Tibial nerve (tissue), 4 donors: ENCODE measurements at places on chromosomes 4 and X. TPM values are rescaled to one million over a fixed set of nuclear protein-coding genes. Genes with fewer than 3 reads are reported as not detected.

DNA sequence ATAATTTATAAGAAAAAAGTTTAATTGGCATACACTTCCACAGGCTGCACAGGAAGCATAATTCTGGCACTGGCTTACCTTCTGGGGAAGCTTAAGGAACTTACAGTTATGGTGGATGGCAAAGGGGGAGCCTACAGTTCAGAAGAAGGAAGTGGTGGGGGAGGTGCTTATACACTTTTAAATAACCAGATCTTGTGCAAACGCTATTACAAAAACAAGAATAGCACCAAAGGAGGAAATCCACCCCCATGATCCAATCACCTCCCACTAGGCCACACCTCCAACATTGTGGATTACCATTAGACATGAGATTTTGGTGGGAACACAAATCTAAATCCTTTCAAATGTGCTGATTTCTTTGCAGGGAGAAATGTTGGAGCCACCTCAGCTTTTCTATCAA is 287.7 kb downstream of the CPXCR1 start:
- no peak for DNase-seq

DNA sequence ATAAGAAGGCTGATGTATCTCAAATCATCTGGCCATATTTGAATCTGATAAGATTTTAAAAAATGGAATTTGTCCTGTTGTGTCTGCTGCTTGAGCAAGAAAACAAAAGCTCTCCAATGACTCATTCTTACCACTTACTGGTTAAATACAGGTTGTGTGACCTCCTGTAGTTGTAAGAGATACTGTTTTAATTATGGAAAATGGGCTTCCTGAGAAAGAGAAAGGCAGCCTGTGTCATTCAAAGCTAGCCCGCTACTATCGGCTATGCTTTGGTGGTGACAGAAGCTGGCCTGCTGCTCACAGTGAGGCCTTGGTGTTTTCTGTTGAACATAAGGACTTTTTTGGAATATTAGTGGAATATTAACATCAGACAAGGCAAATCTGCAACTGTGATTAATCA is 1722.1 kb upstream of the PCDH10 start:
- DNase-seq, result no peak

GRCh38 chr4:165783626-165784025 is 89.4 kb upstream of the TLL1 start:
- no peak for DNase-seq

GRCh38 chr4:72954811-72955210 is 114.7 kb downstream of the COX18 start:
- DNase-seq, result no peak

- no peak for DNase-seq
Measured at GRCh38 chrX:107686792-107687191, 58.5 kb downstream of the PRPS1 start.

DNA sequence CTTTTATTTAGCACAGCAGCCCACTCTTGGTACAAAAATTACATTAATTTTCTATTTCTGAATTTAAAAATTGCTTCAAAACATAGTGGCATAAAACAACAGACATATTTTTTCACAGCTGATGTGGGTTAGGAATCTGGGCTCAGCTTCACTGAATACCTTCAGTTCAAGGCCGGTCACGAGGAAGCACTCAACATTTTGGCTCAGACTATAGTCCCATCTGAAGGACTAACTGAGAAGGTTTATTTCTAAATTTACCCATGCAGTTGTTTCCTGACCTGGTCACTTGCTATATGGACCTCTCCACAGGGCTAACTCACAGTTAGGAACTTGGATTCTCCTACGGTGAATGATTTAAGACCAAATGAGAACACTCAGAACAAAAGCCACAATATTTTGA is 1230.2 kb upstream of the ADGRL3 start:
- DNase-seq, result no peak

GRCh38 chr4:56972389-56972788 is 5.0 kb downstream of the NOA1 start:
- DNase-seq, result no peak

- no peak for DNase-seq
Measured at GRCh38 chr4:150540959-150541360, 41.0 kb upstream of the MAB21L2 start.

GRCh38 chrX:78650906-78651437 is 8.2 kb downstream of the RTL3 start:
- no peak for DNase-seq

GRCh38 chr4:17494258-17495190 is 17.4 kb downstream of the QDPR start:
- DNase-seq, result no peak

DNA sequence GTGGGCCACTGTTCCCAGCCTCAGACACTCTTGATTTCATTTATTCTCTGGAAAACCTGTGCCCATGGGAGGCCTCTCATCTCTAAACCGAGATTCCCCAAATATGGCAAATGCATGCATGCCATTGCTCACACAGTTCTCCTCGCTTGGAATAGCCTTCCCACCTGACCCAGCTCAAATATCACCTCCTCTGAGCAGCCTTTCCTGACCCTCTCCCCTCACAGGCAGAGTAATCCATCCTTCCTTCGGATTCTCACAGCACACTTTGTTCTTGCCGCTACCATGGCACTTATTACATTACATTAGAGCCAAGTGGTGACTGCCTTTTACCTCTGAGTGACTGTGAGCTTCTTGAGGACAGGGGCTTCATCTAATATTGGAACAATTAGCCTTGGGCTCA is 209.5 kb downstream of the HS6ST2 start:
- no peak for DNase-seq

GRCh38 chr4:140686796-140687195 is 69.4 kb downstream of the TBC1D9 start:
- no peak for DNase-seq

DNA sequence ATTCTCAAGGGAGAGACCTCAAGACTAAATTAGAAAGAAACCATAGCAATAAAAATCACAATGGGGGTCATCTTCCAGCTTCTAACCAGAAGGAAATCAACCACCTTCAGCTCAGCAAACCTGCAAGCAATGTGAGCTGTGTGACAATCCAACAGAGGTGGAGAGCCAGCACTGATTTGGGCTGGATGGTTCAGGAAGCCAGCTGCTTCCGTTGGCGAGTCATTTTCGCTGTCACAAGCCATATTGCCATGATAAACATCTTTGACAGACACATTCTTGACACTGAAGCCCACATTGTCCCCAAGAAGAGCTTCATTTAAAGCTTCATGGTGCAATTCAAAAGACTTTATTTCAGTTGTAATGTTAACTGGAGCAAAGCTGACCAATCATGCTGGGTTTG is 22.7 kb downstream of the F8A1 start:
- no peak for DNase-seq

GRCh38 chr4:98932539-98932938 is 3.6 kb upstream of the EIF4E start:
- DNase-seq, result no peak

- no peak for DNase-seq
Measured at GRCh38 chr4:81833576-81833975, 361.9 kb upstream of the RASGEF1B start.

DNA sequence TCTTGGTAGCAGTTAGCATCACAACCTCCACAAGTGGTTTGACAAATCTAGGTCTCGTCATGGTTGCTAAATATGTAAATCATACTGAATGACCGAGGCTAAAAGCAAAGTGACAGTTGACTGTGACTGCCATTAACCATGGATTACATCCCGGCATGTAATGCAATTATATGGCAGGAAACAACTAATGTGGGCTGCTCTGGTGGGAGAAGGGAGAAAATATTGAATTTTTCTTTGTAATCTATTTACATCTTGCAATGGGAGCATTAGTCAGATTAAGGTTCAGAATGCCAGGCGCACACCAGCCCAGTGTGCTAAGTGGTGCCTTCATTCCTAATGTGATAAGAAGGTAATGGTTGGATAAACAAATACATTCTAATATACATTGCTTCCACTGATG is 35.8 kb downstream of the UNC5C start:
- no peak for DNase-seq

DNA sequence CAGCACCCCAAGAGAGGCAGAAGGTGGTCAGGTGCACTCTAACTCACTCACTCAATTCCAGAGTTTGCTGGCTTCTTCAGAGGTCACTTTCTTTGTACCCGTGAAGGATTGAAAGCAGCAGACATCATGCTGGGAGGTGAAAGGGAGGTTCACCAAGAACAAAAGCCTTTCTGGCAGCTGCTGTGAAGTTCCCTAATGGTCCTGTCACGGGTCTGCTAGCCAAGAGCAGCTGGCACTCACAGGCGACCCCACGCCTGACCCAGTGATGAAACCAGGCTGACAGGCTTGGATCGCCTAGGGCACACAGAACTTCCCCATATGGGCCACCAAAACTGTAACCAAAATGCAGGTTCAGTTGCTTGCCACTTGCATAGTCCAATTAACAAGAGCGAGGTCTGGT is 11.8 kb downstream of the NUDT11 start:
- no peak for DNase-seq

DNA sequence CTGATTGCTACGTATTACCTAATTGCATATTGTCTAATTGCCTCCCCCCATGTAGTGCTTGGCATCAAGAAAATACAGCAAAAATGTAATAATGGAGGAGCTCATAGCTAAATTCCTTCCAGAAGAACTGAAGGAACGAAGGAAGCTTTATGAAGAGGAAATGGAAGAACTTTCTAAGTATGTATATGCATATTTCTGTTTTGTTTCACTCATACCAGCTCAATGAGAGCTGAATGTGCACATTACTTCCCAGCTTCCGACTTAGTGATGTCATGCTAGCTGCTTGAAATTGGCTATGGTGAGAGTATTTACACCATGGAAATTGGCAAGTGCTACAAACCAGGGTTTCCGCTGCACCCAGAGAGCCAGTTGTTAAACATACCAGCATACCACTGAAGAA is 34.7 kb downstream of the LONRF3 start:
- DNase-seq, result no peak

- DNase-seq, result no peak
Measured at GRCh38 chr4:83413676-83414075, 41.9 kb downstream of the HELQ start.

DNA sequence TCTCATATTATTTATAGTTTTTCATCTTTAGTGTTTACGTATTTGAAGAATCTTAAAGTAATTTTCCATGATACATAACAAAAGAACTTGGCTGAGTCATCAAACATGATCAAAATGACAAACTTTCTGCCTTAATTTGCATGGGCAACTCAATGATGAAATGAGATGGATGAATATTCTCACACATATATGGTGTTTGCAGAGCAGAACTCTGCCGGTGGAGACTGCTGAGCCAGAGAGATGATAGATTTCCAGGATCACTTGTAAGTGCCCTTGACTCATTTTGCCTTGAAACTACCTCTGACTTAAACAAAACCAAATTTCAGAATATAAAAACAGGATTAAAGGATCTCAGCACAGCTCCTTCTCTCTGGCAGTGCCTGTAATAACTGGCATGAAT is 38.2 kb downstream of the TRPC3 start:
- no peak for DNase-seq

- DNase-seq, result no peak
Measured at GRCh38 chrX:74242484-74243138, 61.4 kb upstream of the ZCCHC13 start.

DNA sequence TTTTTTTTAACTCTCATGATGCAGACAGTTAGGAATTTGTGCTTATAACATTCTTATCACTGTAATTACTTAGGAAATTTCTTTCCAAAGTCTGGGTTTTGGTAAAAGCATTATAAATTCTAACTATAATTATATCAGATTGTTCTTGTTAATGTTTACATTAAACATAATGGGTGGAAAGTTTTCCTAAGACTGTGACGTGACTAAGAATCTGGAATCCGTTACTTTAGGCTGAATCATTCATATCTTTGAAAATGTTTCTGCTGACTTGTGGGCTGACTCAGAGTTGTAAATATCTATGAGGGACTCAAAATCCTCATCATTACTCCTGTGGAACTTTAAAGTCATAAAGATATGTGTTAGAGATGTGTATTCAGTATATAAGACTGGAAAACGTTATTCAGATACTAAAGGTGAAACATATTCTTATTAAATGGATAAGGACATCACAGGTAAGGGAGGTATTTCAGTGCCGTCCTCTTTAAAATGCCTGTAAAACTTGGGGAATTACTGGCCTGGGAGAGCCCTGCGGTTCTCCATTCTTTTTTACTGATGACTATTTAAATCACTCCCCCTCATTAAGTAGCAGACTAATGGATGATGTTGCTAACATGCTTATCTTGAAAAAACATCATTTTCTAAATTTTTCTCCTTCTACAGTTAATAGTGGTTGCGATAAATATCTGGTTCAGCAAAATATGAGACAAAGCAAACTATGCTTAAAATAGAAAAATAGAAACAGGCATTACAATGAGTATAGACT is 159.0 kb downstream of the DCLK2 start:
- no peak for DNase-seq

- no peak for DNase-seq
Measured at GRCh38 chr4:154999950-155000578, 208.4 kb upstream of the NPY2R start.

DNA sequence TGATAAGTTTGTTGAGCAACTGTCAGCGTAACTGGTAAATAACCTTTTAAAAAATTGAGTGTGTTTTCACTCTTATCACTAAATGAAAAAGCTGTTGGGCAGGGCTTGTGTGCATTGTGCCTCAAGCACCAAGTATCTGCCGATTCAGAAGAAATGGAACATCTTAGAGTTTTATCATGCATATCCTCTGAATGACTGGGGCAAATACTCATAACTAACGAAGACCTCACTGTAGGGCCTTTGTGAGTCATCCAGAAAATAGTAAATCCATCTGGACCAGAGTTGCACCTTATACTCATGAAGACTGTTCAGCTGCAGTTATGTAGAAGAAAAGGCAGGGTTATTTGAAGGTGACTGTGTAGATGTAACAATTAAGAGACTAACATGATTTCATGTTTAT is 222.1 kb downstream of the CAMK2D start:
- DNase-seq, result no peak

DNA sequence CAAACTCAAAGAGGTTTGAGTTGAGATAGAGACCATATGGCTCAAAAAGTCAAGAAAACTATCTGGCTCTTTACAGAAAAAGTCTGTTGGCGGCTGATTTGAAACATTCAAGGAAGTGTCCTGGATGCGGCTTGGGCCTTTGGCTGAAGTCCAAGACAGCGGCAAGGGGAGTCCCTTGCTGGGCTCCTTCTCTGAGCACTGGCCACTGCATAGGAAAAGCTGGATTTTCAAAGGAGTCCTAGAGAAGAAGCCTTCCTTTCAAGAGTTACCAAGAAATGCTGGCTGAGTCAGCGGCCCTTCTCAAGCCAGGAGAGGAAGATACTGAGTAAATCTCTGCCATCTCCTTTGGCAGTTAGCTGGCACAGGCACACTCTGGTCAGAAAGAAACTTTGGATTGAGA is 12.1 kb downstream of the APLN start:
- no peak for DNase-seq

GRCh38 chr4:153877898-153878297 is 89.0 kb upstream of the SFRP2 start:
- DNase-seq, result no peak

GRCh38 chr4:138595171-138595570 is 353.0 kb upstream of the SLC7A11 start:
- DNase-seq, result no peak

GRCh38 chr4:80393246-80393969 is 57.9 kb downstream of the CFAP299 start:
- no peak for DNase-seq

GRCh38 chrX:66328950-66329596 is 165.0 kb downstream of the HEPH start:
- no peak for DNase-seq

- peak; percentile 7 for DNase-seq
Measured at GRCh38 chrX:132489578-132490419, 961 bp upstream of the MBNL3 start.

Gene RAB41
- total RNA-seq, result not detected

Gene NDUFB11
- 78.1 TPM for total RNA-seq

Gene ENAM
- not detected for total RNA-seq

Gene CDX4
- not detected for total RNA-seq

Gene ADGRG4
- total RNA-seq, result 0.20 TPM

Gene CHIC1
- 12.3 TPM for total RNA-seq

Gene TRIM2
- 32.4 TPM for total RNA-seq

Gene GAGE2A
- total RNA-seq, result not detected
